ENCODE measurements at places on chromosomes 5 and 9.

DNA sequence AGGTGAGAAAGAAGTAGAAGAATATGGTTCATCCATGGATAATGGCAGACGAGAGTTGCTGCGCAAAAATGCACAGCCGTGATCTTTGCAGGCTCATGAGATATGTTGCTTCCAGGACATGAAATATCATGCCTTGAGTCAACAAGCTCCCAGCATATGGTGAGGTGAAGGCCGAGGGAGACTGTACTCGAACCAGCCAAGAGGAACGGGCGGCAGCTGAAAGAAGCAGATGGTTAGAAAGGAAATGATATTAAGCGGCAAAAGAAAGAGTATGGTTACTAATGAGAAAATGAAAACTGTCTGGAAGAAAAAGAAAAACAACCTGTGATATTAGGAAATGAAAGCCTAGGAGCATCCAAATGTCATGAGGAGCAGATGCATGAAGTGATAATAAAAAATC is 344.7 kb upstream of the DAP start:
- DNase-seq = no peak

GRCh38 chr9:125379208-125379607 is 117.6 kb downstream of the GAPVD1 start:
- no peak for DNase-seq

- DNase-seq = no peak
Measured at GRCh38 chr5:135194126-135194488, 160.1 kb upstream of the PITX1 start.

DNA sequence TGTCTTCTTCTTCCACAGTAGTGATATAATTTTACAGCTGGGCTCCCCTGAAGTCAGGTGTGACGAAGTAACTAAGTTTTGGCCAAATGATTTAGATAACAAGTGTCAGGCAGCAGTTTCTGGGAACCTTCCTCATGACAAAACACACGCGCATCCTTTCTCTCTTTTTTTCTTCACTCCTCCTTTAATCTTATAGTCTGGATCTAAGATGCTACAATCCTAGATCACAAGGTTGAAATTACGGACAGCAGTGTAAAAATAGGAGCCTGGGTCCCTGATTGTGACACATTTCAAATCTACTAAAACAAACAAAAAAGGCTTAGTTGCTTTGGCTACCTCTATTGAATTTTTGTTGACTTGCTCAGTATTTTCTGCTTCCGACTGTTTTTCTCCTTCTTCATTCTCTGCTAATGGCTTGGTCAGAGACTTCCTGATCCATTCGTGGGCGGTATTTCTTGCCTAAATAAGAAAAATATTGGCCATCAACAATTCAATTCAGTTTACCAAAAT is 36.1 kb downstream of the FAM114A2 start:
- DNase-seq = no peak

DNA sequence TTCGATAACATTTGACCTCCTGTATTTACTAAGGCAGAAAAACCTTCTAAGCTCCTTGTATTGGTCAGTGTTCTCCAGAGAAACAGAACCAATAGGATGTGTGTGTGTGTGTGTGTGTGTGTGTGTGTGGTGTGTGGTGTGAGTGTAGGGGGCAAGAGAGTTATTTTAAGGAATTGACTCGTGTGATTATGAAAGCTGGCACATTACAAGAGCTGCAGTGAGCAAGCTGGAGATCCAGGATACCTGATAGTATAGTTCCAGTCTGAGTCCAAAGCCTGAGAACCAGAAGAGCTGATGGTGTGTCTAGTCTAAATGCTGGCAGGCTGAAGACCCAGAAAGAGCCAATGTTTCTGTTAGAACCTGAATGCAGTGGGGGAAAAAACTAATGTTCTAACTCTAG is 21.2 kb upstream of the PIK3R1 start:
- no peak for DNase-seq

DNA sequence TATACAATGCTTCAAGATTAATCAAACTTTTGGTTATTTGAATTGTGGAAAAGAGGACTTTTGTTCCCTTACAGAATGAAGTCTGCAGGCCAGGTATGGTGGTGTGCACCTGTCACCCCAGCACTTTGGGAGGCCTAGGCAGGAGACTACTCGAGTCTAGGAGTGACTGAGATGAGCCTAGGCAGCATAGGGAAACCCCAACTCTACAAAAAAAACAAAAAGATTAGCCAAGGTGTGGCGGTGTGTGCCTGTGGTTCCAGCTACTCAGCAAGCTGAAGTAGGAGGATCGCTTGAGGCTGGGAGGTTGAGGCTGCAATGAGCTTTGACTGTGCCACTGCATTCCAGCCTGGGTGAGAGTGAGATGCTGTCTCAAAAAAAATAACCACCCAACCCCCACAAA is 9.3 kb downstream of the CCNH start:
- no peak for DNase-seq

- no peak for DNase-seq
Measured at GRCh38 chr5:4977416-4978110, 162.6 kb upstream of the ADAMTS16 start.

DNA sequence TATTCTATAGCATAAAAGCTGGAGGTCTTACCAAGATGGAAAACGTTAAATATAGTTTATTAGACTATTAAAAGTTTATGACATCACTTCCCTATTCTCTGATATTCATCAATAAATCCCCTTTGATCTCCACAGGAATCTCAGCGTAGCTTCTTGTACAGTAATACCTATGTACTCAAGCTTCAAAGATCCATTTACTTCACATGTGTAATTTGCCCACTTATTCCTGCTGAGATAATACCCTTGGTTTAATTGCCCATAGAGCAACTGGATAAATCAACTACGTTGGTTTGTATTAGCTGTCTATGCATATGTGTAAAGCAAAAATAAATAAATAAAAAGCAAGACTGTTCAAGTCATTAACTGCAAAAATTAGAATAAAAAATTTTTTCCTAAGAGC is 219.7 kb downstream of the EFNA5 start:
- DNase-seq = no peak

- no peak for DNase-seq
Measured at GRCh38 chr5:77103457-77103856, 16.4 kb upstream of the ZBED3 start.

- no peak for DNase-seq
Measured at GRCh38 chr5:39190311-39191102, 28.9 kb downstream of the FYB1 start.

All from stimulated activated CD8-positive, alpha-beta memory T cell treated with anti-CD3 and anti-CD28 coated beads, Interleukin-4, amount 100 ng/mL, for 24 hours (primary cell).